ENCODE measurements at places on chromosomes 7 and 10.

DNA sequence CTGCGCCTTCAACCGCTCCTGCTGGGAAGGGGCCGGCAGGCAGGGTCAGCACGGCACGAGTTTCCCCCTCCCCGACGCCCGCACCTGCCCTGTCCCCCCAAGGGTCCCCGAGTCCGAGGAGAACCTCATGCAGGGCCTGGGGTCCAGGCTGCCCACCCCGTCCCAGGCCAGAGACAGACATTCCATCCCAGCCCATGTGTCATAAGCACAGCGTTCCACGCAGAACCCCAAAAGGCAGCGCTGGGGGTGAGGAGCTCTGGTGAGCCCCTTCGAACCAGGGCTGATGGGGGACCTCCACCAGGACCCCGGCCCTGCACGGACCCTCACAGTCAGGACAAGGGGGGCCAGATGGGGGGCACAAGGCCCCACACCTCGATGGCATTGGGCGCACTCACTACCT is 49.2 kb downstream of the TNRC18 start:
- no peak for DNase-seq

DNA sequence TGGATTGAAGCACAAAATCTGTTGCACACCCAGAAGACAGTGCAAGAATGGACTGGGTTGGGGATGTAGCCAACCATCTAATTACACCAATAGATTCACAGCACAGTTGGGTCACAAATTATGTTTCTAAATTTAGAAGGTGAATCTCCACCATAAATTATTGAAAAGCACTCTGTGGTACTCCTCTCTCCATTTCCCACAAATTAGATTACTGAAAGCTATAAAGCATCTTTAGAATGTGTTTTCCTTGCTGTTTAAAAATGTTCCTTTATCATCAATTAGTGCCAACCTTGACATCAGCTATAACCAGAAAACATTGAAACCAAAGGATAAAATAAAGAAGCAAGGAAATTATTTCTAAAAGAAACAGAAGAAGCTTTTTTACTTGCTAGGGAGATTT is 39.9 kb upstream of the HDAC9 start:
- no peak for DNase-seq

DNA sequence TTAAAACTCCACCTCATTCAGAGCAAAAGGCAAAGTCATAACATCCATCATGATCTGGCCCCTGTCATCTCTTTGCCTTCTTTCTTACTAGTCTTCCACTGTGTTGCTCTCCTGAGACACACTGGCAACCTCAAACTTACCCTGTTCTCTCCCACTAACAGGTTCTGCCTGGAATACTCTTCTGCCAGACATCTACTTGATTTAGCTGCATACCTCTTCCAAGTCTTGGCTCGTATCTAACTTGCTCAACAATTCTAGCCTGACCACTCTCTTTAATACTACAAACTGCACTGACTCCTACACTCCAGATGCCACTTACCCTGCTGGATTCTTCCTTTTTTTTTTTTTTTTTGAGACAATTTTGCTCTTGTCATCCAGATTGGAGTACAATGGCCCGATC is 167.0 kb upstream of the MTPN start:
- DNase-seq, result no peak

- DNase-seq, result no peak
These were observed 135.7 kb downstream of the TCF7L2 start for GRCh38 chr10:113085776-113086175.

DNA sequence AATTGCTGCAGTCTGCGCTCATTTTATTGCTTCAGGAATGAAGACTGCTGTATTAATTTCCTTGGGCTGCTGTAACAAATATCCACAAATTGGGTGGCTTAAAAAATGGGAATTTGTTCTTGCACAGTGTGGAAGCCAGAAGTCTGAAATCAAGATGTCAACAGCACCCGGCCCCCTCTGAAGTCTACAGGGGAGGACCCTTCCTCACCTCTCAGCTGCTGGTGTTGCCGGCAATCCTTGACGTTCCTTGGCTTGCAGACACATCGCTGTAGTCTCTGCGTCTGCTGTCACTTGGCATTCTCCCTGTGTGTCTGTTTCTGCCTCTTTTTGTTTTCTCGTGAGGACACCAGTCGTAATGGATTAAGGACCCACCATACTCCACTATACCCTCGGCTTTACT is 166.2 kb downstream of the PTPN20 start:
- DNase-seq, result no peak

- no peak for DNase-seq
These were observed 33.4 kb upstream of the NUB1 start for GRCh38 chr7:151308256-151308655.

- no peak for DNase-seq
These were observed 9.7 kb downstream of the HYCC1 start for GRCh38 chr7:23004247-23004520.

DNA sequence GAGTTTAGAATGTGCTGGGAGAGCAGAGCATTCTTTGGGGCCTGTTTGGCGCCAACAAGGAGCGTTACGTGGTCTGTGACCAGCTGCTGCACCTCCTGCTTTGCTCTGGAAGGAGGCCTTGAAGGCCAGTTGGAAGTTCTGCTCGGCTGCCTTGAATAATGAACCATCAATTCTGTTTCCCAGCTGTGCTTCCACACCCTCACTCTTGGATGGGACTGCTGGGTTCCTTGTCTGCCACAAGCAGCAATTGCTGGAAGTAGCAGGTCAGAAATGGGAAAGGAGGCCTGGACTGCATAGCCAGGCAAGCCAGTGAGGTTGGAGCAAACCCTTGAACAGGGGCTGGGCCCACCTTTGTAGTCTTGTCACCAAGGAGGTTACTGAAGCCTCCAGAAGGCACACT is 86.6 kb upstream of the INSYN2A start:
- no peak for DNase-seq

- no peak for DNase-seq
These were observed 25.1 kb upstream of the AOAH start for GRCh38 chr7:36749282-36749960.

- no peak for DNase-seq
These were observed 189.2 kb downstream of the THSD7A start for GRCh38 chr7:11642841-11643240.

DNA sequence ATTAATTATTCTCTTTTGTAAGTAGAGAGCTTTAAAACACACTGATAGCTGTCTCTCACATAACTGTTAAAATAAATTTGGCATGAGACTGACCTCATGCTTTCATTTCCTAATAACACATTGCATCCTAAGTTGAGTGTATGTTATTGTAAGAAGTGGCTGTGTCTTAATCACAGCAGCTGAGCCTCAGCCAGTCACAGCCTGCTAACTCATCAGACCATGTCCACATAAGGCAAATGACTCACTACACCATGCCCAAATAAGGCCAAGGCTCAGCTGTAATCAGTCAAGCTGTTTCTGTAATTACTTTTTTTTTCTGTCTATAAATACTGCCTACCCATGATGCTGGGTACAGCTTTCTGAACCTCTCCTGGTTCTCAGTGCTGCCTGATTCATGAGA is 860.9 kb downstream of the XPNPEP1 start:
- no peak for DNase-seq

- no peak for DNase-seq
These were observed 119.5 kb downstream of the DOCK4 start for GRCh38 chr7:112086496-112087254.

GRCh38 chr10:97531401-97531986 is 32.8 kb downstream of the UBTD1 start:
- no peak for DNase-seq

GRCh38 chr10:118751265-118751664 is 3.5 kb downstream of the CACUL1 start:
- DNase-seq, result no peak

GRCh38 chr7:36784991-36785940 is 61.0 kb upstream of the AOAH start:
- DNase-seq, result peak; percentile 63

- no peak for DNase-seq
These were observed 36.0 kb upstream of the SPOCK2 start for GRCh38 chr10:72124381-72124780.

DNA sequence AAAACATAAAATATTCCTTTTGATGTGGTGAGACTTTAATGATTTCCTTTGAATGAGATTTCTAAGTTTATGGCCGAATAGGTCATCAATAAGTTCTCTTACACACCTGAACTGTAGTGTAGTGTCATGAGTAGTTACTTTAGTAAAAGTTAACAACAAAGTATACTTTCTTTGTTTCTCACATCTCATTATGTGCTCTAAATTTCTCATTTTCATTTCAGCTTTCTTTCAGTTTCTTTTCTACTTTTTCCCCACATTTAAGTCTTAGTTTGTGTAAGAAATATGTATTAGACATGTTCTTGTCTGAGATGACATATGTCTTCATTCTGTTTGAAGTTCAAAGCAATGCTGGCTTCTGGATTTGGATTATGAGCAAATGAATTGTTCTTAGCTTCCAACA is 348.1 kb downstream of the ANKRD7 start:
- DNase-seq, result no peak

GRCh38 chr7:68969571-68969970 is 628.7 kb upstream of the AUTS2 start:
- no peak for DNase-seq

GRCh38 chr10:6175329-6176055 is 27.2 kb upstream of the PFKFB3 start:
- DNase-seq, result peak; percentile 43

- no peak for DNase-seq
These were observed 266.9 kb downstream of the ABCA13 start for GRCh38 chr7:48438206-48438605.

GRCh38 chr7:53013925-53014324 is 21.5 kb upstream of the POM121L12 start:
- no peak for DNase-seq

- DNase-seq, result peak; percentile 79
These were observed 46.2 kb downstream of the BAIAP2L1 start for GRCh38 chr7:98354511-98355249.

DNA sequence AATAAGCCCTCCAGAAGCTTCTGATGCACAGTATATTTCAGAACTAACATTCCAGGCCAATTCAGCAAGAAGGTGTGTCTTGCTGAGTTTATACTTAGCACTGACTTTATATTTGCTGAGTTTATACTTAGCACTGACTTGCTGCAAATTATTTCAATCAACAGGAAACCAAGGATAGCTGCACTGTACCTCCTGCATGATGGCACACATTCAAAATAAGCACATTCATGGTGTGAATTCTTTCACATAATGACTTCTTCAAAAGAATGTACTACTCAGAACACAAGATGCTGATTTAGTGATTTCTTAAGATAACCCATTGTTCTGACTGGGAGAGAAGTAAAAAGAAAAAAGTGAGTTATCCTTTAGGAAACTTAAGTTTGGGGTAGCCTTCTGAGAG is 52.0 kb downstream of the JAZF1 start:
- no peak for DNase-seq

Measured in upper lobe of right lung (tissue), 1 donor.